ENCODE measurements at places on chromosomes 4 and X. TPM values are rescaled to one million over a fixed set of nuclear protein-coding genes. Genes with fewer than 3 reads are reported as not detected.

Gene TCEAL7
- not detected for total RNA-seq

Gene CFI
- 1.0 TPM for total RNA-seq

Gene DGAT2L6
- not detected for total RNA-seq

Gene LGI2
- total RNA-seq, result 0.09 TPM

Gene NIPAL1
- 0.39 TPM for total RNA-seq

Gene COL25A1
- total RNA-seq, result not detected

Gene LRP2BP
- 0.27 TPM for total RNA-seq

Gene STAP1
- not detected for total RNA-seq

Gene TCEAL8
- 26.6 TPM for total RNA-seq

Gene SRPX
- total RNA-seq, result 8.8 TPM

Gene AFM
- not detected for total RNA-seq

Gene SLC6A8
- total RNA-seq, result 15.3 TPM

Gene CCDC158
- total RNA-seq, result not detected

Measured in A549 treated with dexamethasone at 1 μM for 4 hours (cell line).